ENCODE measurements at places on chromosomes 3 and 15.

DNA sequence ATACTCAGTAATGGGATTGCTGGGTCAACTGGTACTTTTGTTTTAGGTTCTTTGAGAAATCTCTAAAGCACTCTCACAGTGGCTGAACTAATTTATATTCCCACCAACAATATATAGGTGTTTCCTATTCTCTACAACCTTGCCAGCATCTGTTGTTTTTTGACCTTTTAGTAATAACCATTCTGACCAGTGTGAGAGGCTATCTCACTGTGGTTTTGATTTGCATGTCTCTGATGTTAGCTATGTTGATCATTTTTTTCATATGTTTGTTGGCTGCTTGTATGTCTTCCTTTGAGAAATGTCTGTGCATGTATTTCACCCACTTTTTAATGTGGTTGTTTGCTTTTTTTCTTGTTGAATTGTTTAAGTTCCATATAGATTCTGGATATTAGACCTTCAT, 98.2 kb upstream of the DCBLD2 start:
- no peak for DNase-seq

GRCh38 chr15:40836020-40836419, 7.5 kb upstream of the PPP1R14D start:
- DNase-seq = no peak

DNA sequence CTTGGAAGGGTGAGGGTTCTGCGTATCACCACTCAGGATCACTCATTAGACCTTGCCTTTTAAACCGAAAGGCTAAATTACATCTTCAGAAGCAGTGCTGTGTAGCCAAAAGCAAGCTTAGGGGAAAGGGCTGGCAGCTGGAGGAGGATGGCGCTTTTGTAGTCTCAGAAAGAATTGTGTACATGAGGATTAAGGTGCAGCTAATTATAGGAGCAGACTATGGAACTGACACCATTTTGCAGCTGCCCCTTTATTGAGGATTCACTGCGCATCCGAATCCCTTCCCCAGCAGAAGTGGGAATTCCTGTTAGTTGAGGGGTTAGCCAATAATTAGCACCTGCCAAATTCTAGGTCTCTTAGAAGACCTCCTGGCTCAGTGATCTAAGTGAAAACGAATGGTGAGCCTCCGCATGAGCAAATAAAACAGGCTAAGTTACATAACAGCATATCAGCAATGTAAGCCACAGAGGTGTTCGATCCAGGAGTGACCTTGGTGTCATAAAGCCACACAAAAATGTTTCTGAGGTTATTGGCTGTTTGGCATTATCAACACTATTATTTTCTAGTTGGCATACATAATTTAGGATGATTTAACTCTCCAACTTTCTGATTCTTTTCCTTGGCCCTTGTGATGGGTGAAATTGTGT, 42.6 kb upstream of the SEMA6D start:
- no peak for DNase-seq

DNA sequence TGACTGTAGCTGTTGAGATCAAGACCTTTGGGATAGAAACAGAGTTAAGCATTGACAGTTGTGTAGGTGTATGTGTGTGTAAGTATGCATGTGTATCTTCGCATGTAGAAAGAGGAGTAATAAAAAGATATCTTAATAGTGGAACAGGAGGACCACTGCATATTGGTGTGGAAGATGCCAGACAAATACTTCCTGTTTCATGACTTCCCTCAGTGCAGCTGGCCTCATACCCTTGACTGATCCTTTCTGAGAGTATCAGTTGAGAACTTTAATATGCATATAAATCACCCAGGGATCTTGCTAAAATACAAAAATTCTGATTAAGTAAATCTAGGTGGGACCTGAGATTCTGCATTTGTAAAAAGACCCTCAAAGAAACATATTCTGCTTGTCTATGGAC, 8.5 kb upstream of the ZBED2 start:
- DNase-seq = no peak

DNA sequence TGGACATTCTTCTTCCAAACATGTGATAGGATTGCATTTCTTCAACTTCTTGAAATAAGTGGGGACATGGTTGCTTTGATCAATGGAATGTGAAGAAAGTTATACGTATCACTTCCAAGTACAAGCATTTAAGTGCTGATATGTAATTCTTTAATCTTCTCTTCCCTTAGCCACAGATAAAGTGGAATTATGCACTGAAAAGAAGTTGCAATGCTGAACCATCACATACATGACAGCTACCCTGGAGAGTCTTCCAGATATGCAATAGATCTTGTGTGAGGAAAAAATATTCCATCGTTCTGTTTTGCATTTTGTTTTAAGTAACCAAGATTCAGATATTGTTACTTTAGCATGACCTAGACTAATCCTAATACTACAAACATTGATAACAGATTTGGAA, 674.3 kb downstream of the NSUN3 start:
- DNase-seq = no peak

GRCh38 chr3:178060407-178060806, 475.8 kb upstream of the KCNMB2 start:
- no peak for DNase-seq

GRCh38 chr3:197520311-197521276, 35.2 kb downstream of the BDH1 start:
- DNase-seq = peak; percentile 75

- DNase-seq = no peak
Observed at GRCh38 chr3:99875581-99875928, 57.9 kb downstream of the CMSS1 start.

GRCh38 chr3:71101626-71102025, 481.9 kb downstream of the FOXP1 start:
- DNase-seq = no peak

GRCh38 chr3:28615971-28616370, 267.3 kb upstream of the AZI2 start:
- no peak for DNase-seq

GRCh38 chr15:76195506-76196268, 115.6 kb downstream of the ETFA start:
- DNase-seq = no peak

- DNase-seq = no peak
Observed at GRCh38 chr3:190646996-190647395, 133.1 kb downstream of the IL1RAP start.

DNA sequence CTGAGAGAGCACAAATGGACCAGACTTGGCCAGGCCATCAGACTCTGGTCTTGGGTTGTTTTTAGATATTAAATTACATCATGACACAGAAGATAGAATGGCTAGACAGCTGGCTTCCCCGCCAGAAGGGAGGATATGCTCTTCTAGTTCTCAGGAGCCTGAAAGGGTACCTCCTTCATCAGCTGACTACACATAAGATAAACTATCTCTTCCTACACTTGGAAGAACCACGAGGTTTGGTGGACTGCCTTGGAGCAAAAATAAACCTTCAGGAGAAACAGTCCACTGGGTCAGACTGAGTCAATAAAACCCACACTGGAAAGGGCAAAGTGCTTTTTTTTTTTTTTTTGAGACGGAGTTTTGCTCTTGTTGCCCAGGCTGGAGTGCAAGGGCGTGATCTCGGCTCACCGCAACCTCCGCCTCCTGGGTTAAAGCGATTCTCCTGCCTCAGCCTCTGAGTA, 26.3 kb upstream of the DYNC1LI1 start:
- no peak for DNase-seq

DNA sequence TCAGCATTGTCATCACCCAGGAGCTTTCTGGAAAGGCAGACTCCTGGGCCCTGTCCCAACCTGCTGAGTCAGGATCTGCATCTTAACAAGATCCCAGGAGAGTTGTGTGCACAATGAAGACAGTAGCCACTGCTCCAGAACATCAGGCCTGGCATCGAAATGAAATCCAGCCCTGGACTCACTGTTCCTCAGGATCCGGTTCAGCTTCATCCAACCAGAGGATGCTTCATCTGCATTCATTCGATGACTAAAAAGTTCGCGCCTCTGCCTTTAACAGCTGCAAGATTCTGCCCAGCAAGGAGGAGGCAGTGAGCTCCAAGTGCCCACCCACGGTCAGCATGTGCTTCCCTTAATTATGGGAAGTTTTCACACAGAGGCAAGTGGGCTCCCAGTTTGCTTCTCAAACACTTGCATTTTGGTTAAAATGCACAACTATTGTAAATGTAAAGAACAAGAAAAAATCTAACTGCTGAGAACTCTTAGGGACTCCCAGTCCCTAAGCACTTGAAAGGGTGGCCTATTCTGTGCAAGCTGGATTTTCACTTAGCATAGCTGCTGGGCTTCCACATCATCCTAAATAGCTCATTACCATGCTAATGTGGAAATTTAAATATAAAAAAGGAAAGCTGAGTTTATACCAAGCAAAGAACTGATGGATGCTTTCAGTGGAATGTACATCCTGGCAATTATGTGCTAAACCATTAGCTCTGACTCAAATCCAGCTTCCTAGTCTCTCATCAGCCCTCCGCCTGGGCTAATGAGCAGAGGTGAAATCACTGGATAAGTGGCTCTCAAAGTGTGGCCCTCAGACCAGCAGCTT, 25.5 kb upstream of the ESYT3 start:
- DNase-seq = no peak

GRCh38 chr15:75924576-75924975, 20.9 kb downstream of the FBXO22 start:
- DNase-seq = no peak

DNA sequence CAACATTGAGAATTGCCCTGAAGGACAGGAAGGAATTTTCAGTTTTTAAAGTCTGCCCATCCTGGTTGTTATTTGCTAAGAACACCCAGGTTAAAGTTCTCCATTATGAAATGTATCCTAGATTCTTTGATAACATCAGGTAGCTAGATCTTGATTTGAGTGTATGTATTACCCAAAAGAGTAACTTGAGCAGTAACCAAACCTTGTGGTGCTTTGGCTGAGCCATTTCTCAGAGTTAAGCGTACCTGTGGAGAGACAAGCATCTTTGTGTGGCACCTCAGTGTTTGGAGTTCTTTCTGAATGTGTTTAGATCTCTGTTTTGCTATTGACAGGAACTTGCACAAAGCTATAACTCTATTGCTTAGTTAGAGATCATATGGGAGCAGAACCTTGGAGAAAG, 20.4 kb downstream of the CEP97 start:
- DNase-seq = no peak

GRCh38 chr3:108190346-108190745, 31.9 kb downstream of the IFT57 start:
- no peak for DNase-seq

DNA sequence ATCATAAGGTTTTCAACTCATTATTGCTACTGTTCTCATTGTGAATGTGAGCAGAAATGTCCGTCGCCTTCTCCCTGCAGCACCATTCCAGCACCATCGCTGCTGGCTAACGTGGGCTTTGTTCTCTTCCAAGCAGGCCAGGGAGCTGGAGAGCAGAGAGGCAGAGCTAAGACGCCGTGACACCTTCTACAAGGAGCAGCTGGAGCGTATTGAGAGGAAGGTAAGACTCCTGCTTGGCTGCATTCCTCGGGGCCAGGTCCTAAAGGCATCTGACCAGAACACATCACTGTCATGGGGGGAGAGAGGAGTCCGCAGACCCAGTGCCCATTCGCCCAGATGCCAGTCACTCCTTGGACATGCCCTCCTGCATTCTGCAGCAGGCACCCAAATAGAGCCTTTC, 130.4 kb upstream of the PLXNA1 start:
- DNase-seq = peak; percentile 47

DNA sequence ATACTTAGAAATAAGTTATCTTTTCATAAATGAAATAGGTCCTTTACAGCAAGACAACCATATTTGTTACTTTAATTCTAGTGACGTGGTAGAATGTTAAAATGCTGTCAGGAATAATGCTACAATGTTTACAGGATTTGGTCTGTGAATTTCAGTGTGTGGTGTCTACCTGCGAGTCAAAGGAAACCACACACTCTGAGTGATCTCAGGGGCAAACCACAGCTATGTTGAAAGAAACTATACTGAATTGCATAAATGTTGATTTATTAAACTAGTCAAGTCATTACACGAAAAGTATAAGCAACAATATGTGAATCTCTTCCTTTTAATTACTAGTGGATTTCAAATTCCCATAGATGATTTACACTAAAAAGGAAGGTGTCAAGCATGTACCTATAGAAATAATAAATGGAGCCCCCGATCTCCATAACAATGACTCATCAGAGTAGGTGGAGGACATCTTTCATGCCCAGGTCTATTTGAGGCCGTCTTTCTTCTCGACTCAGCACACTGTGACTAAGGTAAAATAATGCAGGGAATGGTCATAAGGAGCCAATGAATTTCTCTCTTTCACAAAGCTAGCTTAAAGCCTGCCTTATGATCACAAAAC, 463.0 kb downstream of the ERC2 start:
- no peak for DNase-seq

- no peak for DNase-seq
Observed at GRCh38 chr15:89346516-89347231, 12.1 kb upstream of the POLG start.

DNA sequence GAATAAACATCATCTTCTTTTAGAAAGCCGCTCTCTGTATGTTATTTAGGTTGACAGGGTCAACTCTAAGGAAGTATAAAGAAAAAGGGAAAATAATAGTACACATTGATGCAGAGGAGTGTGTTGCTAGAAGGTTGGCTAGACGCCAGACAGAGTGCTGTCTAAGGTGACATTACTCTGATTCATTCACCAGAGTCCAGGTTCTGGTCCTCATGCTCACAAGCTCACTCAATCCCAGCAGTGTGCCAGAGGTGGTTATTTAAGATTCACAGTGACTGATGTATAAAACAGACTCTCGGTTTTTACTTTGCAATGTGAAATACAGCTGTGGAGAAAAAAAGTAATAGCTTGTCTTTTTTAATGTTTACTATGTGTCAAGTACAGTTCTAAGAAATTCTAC, 1.7 kb downstream of the CFAP44 start:
- no peak for DNase-seq

DNA sequence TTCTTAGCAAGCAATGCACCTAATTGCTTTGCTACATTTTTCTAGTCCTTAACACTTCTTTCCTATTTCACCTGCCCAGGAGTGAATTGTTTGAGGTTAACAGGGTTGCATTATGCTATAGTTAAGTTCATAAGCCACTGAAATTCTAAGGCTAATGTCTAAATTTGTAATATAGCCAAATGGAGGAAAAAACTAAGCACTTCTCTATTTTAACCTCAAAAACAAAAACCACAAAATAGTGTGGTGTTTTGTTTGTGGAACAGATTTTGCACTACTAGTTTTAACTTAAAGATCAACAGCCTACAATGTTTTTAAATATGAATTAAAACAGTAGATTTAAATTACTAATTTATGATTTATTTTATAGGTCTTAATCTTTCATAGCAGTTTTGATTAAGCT, 5.5 kb downstream of the ATOSA start:
- DNase-seq = no peak

Measured in ecto neural progenitor cell (in vitro differentiated cells).